ENCODE measurements at places on chromosomes 6 and 20. TPM values are rescaled to one million over a fixed set of nuclear protein-coding genes. Genes with fewer than 3 reads are reported as not detected.
A peak's percentile ranks its signal among the peaks of the same experiment; 100 is the strongest.

- DNase-seq = no peak
Observed at GRCh38 chr20:17295151-17295726, 68.4 kb downstream of the PCSK2 start.

GRCh38 chr20:17645546-17646208 is 36.4 kb downstream of the RRBP1 start:
- no peak for DNase-seq

Gene ARFGEF3
- polyA plus RNA-seq = 0.15 TPM

DNA sequence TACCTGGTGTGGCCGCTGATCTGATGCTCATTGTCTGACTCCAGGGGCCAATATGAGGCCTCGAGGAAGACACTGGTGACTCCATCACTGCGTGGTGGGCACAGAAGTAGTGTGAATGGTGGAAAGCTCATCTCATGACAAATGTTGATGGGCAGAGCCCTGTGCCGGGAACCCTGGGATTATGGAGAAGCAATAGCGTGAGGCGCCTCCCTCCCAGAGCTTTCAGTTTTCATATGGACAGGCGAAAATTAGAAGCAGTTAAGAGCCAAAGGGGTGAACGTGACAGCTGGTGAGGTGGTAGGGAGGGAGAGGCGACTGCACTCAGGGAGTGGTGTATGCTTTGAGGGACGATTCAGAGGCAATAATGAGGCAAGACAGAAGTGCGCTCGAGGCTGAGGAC is 39.3 kb upstream of the TTPAL start:
- no peak for DNase-seq

- DNase-seq = no peak
Observed at GRCh38 chr6:36758516-36759147, 61.0 kb downstream of the RAB44 start.

Gene TOX2
- 7.2 TPM for polyA plus RNA-seq

DNA sequence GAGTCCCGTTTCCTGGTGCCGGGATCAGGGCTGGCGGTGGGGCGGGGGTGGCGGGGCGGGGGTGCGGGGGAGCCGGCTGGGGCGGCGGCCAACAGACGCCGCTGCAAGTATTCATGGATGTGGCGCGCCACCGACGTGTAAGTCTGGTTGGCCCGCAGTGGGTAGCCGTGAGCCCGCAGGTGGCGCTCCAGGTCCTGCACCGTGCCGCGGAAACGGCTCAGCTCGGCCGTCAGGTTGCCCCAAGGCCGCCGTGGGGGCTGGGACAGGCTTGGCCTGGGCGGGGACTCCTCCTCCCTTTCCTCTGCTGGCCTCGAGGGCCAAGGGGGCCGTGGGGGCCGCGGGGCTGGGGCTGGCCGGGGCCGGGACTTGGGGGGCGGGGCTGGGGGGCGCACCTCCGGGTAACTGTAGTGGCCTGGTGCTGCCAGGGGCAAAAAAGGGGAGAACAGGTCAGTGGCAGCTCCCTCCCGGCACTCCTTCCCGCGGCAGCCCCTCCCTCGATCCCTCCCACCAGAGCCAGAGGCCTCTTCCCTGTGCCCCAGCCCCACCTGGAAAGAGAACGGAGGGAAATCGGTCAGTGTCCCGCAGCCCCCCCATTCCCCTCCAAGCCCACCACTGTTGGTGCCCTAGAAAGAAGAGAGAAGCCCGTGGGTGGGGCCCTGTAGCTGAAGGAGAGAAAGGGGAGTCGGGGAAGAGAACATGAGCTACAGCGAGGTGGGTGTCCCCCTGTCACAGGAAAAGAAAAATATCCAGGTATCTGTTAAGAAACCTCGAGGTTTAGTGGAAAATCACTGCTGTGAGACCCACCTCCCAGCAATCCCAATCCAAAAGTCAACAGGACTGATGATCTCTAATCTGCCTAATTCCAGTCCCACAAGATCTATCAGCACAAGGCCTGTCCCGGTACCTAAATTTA is 21.3 kb downstream of the TNXB start:
- peak; percentile 63 for DNase-seq

- no peak for DNase-seq
Observed at GRCh38 chr6:34393966-34394305, 1.5 kb upstream of the NUDT3 start.

DNA sequence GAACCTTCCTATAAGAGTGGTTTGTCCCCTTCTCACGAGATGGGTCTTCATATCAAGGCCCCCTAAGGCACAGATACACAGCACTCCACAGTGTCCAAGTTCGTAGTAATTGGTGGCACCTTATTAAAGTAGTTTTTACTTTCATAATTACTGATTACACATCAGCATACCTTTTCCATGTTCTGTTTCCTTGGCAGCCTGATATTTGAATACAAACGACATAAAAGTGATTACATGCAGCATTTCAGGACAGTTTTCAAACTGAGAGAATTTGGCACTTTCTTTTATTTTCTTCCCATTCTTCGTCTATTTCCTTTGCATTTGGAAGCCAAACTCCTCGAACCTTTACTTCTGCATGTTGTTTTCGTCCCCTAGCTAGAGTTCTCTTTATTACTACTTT is 139.7 kb downstream of the MTHFD1L start:
- DNase-seq = no peak

GRCh38 chr6:105431226-105431625 is 28.3 kb upstream of the PREP start:
- DNase-seq = peak; percentile 24

DNA sequence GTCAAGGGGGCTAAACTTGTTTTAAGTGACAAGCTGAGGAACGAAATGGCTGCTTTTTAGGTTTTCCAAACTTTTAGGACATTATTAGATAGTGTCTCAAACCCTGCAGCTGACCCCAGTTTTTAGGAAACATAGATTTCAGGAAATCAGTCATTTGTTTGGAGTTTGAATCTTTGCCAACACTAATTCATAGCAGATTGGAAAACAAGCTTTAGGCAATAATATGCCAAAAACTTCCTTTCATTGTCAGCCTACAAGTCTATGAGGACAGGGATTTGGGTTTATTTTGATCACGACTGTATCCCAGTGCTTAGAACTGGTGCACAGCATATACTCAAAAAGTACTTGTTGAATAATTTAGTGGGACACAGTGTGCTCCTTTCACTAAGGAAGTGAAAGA is 123.2 kb downstream of the TINAG start:
- DNase-seq = no peak

- DNase-seq = no peak
Observed at GRCh38 chr6:97919046-97919445, 636.0 kb upstream of the MMS22L start.

Gene ARMC12
- polyA plus RNA-seq = 0.28 TPM

GRCh38 chr20:846894-847278 is 13.4 kb downstream of the FAM110A start:
- DNase-seq = no peak

Gene ZC3H12D
- polyA plus RNA-seq = 0.04 TPM

DNA sequence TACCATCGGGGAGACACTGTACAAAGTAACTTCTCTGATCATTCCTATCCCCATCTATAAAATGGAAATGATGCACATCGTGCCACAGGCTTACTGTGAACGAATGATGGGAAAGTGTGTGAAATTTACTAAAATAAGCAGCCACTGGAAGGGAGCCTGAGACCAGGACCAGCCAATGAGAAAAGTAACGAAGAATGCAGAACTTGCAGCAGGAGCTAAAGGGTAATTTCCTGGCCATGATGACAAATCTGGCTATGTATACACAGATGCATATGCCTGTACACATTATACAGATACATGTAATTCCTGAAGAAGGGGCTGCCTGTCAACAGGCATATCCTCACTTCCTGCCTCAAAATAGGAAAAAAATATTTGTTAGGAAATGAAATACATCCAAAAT is 47.4 kb downstream of the GMDS start:
- DNase-seq = no peak

- no peak for DNase-seq
Observed at GRCh38 chr6:140987364-140988155, 1145.2 kb upstream of the GJE1 start.

Gene TP53TG5
- not detected for polyA plus RNA-seq

Gene SLC17A4
- polyA plus RNA-seq = 0.04 TPM

DNA sequence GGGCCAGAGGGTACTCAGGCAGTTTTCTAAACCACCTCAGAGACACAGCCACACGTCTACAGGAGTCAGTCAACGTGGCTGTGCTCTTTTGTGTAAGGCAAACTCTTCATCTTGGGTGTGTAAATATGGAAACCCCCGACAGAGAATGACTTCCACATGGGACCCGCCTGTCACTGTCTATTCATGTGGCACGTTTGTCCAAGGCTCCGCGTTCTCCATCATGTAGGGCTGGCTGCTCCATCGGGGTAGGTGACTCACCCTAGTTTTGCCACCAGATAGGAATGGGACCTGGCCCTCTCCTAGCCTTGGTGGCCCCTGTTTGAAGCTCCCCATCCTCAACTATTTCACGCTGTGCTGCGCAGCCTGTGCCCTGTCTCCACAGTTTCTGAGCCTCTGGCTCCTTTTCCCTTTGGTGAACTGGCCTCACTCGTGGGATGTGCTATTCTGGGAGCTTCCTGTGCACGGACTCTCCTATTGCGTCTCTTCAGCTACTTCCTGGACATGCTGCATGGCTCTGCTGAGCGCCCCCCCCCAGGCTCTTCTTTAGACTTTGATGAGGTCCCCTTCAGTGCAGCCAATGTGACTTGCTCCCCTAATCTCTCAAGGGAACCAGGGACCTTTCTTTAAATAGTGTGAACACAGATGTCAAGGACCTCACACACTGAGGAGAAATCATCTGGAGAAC is 143.2 kb upstream of the PDE10A start:
- DNase-seq = no peak

Gene RING1
- polyA plus RNA-seq = 35.0 TPM

DNA sequence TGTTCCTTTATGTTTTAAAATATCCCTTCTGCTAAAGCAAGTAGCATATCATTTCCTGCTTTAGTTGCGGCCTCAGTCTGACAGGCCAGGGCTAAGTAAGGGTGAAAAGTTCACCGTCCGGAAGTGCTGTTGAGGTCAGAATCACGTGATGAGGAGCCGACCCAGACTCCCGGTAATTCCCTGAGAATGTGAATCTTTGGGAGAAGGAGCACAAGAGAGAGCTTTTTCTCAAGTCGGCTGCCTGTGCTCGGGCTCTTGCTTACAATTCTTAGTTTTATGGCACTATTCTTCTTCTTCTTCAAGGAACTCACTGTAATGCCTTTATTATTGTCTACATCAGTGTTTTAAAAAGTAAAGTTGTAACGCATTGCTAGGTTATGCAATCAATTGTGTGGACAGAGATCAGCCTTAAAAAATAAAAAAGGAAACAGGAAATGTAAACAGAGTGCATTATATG is 309.3 kb downstream of the PRL start:
- DNase-seq = no peak

Gene MEI4
- not detected for polyA plus RNA-seq

Gene CRISP3
- not detected for polyA plus RNA-seq

- no peak for DNase-seq
Observed at GRCh38 chr20:43755851-43756250, 29.0 kb upstream of the GTSF1L start.

DNA sequence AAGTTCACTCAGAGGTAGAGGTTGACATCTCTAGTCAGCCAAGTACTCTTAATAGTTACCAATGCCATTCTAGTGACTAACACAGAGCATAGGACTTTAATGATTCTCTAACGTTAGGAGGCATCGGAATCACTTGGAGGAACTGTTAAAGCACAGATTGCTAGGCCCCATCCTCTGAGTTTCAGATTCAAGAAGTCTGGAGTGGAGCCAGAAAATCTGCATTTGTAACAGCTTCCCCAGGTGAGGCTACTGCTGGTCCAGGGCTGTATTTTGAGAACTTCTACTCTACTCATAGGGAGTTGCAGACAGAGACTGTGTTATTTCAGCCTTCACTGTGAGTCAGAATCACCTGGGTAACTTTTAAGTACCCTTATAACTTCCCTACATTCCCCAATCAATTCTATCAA is 5.7 kb downstream of the LMBRD1 start:
- DNase-seq = no peak

- no peak for DNase-seq
Observed at GRCh38 chr6:170429450-170429849, 122.9 kb downstream of the FAM120B start.

Gene ESR1
- not detected for polyA plus RNA-seq

- no peak for DNase-seq
Observed at GRCh38 chr6:4347877-4348276, 212.5 kb upstream of the ECI2 start.

Gene SRMS
- not detected for polyA plus RNA-seq

DNA sequence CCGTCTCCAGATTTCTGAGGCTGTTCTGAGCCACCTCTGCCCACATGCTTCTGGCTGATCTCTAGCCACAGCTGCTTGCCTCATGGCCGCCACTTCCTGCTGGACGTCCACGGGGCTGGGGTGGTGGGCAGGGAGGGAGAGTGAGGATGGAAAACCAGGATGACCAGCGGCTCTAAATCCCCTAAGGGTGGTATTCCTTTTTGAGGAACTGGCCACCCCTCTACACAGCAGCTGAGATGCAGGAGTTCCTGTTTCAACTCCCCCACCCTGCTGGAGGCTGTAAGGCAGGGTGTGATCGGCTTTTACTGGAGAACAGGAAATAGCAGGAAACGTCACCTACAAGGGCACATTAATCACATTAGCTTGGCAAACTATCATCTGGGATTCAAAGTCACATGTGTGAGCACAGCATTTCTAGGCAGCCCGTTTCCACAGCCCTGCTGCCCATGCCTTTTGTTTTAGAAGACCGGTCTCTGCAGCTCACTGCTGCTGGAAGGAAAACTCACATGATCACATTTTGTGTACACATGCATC is 181.6 kb upstream of the ECI2 start:
- DNase-seq = no peak

- DNase-seq = no peak
Observed at GRCh38 chr20:37179683-37180524, 556 bp upstream of the MROH8 start.

- no peak for DNase-seq
Observed at GRCh38 chr20:56522311-56522710, 2.2 kb upstream of the FAM209A start.

- no peak for DNase-seq
Observed at GRCh38 chr20:35888657-35889056, 65.6 kb downstream of the SCAND1 start.

DNA sequence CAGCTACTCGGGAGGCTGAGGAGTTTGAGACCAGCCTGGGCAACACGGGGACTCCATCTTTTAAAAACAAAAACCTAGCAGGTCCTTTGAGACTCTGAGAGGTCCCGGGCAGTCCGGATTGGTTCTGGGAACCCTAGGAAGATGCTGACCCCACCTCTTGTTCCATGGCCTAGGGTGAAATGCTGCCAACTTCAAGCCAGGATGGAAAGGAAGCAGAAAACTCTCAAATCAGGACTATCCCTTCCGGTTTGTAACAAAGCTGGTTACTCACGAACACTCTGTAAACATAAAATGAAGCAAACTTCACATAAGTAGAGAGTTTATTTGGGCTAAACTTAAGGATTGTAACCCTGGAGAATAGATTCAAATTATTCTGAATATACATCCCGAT is 28.0 kb downstream of the CAPN11 start:
- no peak for DNase-seq

DNA sequence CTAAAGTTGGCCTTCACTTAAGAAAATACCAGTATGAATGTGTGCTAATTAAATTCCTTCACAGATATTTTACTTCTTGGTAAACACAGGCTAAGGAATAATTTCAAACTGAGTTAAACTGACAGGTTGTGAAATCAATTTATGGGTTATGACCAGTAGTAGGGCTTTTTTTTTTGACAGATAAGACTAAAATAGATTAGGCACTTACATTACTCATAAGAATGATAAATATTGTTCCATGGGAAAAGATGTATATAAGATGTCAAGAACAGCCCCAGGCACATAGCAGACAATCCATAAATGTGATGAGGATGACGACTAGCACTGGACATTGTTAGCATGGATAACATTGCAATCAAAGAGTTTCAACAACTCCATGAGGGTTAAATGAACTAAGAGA is 22.9 kb downstream of the NT5E start:
- DNase-seq = no peak

GRCh38 chr6:77463308-77463860 is at the start of gene HTR1B:
Gene HTR1B (minus strand): TSS chr6:77463491. CDS start chr6:77463403, 88 bp downstream.
- no peak for DNase-seq

Gene ADGRG6
- polyA plus RNA-seq = 53.9 TPM
